Activated T-cell treated with anti-CD3 and anti-CD28 coated beads for 1 hour (primary cell): ENCODE measurements at places on chromosomes 11 and 22.

DNA sequence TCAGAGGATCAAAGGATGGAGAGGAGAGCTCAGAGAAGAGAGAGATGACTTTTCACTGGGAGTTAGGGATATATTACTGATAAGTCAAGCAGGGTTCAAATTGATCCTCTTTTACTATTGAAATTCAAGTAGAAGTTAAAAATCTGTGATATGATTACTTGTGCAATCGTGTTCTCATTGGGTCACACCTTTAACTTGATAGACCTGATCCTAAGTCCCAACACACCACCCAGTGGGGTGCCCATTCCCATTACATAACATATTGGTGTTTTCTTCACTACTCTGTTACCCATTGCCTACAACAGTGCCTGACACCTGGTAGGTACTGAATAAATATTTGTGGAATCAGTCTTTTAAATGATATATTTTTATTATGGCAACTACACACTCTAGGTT, 66.4 kb upstream of the PICALM start:
- no peak for DNase-seq

- no peak for DNase-seq
Observed at GRCh38 chr11:46616551-46617133, 385 bp downstream of the HARBI1 start.

- DNase-seq, result no peak
Observed at GRCh38 chr11:57763568-57763967, 2.0 kb downstream of the CTNND1 start.

DNA sequence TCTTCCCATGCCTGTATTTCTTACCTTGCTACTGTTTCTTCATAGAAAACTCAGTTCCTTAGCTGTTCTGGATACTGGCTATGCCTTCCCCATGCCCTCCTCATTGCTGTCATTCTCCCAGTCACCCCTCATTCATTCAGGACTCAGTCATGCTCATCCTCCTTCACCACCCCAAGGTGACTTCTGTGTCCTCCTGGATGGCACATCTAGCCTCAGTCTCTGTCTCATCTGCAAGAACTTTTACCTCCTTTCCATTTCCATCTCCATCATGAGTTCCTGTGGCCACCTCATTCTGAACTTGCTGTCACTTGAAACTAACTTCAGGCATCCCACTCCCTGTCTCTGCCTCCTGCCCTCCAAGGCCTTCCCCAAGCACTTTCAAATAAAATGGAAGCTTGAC, 42.3 kb downstream of the PANX1 start:
- no peak for DNase-seq

DNA sequence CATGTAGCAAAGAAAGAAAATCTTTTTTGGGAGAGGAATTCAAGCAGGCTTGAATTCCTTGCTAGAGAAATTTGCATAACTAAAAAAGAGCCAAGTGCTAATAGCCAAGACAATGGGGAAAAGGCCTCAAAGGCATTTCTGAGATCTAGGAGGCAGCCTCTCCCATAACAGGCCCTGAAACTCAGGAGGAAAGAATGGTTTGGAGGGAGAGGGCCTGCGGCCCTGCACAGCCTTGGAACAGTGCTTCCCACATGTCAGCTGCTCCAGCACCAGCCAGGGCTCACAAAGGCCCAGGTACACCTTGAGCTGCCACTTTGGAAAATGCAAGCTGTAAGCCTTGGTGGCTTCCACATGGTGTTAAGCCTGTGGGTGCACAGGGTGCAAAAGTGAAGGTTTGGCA, 55.5 kb upstream of the TSPAN18 start:
- DNase-seq, result no peak
